ENCODE measurements at places on chromosomes 13 and 19.

DNA sequence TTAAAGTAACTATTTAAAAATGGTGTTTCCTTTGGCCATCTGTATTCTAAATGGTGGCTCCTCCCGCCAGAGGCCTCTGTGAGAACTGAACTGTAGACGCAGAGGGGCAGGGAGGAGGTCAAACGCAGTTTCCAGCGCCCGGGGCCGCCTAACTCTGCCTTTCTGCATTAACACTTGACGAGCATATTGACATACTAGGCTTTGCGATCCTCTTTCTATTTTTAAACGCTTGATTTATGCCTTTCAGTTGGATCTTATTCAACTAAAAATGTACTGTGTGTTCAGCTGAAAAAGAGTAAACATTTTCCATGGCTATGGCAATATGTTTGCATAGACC lies 74.7 kb downstream of the SPACA7 start:
- no peak for DNase-seq

DNA sequence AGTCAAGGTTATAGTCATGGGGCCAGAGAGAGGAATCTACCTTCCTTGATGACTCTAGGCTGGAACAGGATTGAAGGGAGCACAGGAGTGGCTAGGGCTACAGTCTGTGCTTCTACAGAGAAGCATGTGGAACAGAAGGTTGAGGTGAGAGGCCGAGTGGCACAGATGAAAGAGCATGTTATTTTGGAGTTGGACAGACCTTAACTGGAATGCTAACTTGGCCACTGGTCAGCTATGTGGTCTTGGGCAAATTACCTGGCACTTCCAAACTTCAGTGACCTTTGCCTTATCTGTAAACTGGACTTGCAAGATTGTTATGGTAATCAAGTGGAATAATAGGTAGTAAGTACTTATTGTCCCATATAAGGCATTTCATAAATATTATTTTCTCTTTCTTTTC lies 252.7 kb downstream of the KCNRG start:
- DNase-seq, result no peak

DNA sequence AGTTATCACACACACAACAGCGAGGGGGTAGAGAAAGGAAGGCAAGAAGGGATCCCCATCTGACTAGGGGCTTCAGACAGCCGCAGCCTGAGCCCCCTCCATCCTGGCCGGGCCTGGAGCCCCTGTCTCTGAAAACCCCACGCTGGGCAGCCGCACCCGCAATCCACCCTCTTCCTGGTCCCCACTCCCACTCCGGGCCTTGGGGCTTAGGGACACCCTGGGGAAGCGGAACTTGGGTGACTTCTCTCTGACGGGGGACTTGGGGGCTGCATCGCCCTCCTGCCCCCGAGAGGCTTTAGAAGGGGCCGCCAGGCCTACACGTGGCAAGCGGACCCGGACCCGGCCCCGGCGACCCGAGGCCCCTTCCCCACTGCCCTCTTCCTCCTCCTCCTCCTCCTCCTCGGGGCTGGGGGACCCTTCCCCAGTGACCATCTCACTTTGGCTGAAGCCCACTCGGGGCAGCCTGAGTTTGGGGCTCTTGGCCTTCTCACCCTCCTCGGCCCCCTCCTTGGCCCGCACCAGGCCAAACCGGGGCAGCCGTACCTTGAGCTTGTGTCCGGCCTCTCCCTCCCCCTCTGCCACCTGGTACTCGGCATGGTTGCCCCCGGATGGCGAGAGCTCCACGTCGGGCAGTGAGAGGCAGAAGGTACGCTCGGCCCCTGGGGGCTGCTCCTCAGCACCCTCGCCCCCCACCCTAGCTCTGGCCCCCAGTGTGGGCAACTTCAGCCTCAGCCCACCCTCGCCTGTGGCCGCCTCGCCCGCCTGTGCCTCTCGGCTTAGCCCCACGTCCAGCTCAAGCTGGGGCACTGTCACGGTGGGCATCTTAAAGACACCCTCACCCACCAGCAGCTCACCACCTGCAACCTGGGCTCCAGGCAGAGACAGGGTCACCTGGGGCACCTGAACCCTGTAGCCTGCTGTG lies 4.2 kb upstream of the HIPK4 start:
- no peak for DNase-seq

DNA sequence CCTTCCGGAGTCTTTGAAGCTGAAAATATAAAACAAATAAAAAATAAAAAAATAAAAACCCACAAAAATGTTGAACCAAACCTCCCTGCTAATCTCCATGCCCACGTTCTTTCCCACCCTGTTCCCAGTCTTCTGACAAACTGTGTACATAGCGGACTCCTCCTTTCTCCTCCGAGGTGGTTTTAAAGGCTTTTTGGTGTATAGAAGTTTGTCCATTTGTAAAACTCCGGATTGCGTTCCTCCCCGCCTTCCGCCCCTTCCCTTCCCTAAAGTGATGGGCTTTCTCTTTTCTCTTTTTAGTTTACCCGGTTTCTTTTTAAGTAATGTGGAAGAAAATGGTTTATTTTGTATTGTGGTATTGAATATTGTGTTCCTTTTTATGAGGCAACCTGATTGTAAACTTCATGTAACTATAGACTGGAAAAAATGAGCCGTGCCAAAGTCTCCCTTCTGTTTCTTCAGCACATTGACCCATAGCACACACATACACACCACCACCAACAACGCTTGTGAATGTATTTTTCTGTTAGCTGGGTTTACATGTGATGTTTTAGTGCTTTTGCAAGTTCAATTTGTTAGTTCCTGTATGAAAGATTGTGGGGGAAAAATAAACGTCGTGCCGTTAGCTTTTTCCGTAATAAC lies 4.4 kb downstream of the ZIC2 start:
- peak; percentile 20 for DNase-seq

DNA sequence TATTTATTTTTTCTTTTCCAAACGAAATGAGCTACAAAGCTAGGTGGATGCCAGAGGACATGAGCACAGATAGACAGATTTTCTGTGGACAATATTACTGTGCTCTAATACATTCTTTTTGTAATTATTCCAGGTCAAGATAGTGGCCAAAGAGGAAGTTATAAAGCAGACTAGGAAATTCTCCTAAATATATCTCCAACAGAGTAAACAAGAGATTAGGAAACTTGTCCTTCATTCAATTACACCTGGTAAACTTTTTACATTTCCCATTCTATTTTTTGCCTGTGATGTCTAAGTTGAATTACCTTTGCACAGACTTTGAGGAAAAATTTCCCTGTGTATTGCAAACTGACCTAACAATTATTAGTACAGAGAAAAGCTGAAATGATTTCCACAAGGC lies 905.5 kb upstream of the PCDH20 start:
- DNase-seq, result no peak

DNA sequence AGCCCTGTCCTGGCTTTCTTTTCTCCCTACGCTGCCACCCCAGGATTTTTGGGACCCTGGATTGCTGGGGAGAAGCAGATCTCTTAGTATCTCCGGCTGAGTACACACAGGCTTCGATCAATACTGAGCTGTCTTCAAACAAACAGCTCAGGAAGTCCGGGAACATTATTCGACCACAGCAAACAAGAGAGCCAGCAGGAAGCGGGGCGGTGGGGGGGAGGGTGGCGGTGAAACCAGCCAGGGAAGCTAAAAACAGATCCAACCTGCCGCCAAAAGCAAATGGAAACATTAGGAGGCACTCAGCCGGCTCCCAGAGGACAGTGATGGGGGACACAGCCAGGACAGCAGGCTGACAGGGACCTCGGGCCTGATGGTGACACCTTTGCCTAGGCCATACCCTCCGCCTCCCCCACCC lies 12.2 kb upstream of the BCAM start:
- peak; percentile 74 for DNase-seq

DNA sequence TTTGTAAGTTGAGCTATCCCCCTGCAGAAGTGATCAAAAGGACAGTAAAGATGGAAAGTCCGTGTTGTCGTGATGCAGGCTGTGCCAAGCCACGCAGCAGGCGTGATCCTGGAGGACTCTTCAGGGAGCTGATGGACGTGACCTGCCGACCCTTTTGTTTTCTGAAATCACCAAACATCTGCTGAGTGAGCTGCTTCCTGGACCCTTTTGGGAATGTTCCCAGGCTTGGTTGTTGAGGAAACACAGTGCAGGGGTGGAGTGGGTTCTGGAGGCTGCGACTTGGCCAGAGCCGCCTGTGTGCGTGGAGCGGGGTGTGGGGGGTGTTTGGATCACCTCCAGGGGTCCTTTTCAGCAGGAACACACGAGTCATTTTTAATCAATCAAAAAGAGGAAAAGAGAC lies 15.4 kb upstream of the CPAMD8 start:
- DNase-seq, result no peak

- no peak for DNase-seq
These were observed 564.1 kb downstream of the EFNB2 start for GRCh38 chr13:105971312-105971711.

DNA sequence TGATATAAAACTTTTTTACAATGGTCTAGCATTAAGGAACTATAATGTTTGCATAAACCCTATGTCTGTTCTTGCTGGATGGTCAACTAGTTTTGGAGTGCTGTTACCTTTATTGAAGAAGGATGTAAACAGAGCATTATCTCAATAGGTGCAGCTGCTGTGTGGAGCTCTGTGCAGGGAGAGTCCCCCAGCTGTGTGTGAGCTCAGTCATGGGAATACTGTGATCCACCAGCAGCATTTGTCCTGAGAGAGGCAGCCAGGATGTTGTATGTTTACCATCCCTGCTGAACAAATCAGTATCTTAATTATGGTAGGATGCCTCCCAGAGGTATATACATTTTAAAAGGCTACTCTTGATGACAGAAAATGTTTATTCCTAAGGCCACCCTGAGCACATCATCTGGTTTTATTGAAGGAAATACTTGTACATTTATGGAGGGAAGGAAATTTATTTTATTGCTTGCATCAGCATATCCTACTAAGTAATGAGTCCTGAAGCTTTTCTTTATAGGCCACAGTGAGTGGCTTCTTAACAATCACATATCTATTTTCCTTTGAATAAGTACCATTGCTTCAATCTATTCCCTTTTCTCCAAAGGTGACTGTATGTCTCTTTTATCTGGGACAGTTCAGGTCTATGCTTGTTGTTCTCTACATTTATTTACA lies 11.7 kb downstream of the RAP2A start:
- no peak for DNase-seq

DNA sequence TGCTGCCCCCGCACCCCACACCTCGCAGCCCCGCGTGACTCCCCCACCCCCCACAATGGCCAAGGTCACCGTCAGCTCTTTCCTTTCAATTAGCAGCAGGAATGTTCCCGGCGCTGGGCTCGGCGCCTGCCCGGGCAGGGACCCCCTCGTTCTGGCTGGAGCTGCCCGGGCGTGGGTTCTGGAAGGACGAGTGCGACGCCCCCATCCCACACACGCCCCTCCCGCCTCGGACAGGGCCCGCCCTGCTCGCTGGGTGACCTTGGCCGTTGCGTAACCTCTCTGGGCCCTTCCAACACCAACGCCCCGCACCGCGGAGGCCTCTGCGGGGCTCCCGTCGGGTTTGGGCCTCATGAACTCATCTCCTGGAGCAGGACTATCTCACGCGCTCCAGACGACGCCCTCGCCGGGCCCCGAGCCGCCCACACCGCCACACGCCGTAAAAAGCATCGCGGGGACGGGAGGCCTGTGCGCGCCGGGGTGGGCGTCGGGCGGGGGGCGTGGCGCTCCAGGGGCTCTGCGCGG lies 10.3 kb downstream of the PALM start:
- no peak for DNase-seq

- no peak for DNase-seq
These were observed 2136.8 kb downstream of the PCDH9 start for GRCh38 chr13:65093357-65093756.
